ENCODE measurements at places on chromosomes 3 and 15.

DNA sequence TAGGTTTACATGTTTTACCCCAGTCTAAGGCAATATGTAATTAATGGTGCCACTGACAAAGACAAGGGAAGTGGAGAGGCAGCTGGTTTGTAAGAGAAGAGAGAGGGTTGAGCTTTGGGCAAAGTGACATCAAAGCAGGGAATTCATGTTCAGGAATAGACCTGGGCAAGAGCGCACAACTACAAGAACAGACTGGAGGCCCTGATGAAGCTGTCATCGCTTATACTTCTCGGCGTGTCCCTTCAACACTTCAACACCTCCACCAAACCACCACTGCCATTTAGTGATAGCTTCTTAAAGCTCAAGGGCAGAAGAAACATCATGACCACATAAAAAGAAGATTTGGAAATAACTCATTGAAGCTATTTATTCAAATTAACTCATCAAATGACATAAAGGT lies 19.6 kb upstream of the KNG1 start:
- no peak for DNase-seq

GRCh38 chr3:195763076-195763830 lies 42.5 kb downstream of the MUC20 start:
- no peak for DNase-seq

- DNase-seq, result peak; percentile 66
These were observed 34.7 kb upstream of the NDUFB4 start for GRCh38 chr3:120561251-120562045.

GRCh38 chr3:15634671-15635070 lies 33.1 kb downstream of the BTD start:
- DNase-seq, result no peak

DNA sequence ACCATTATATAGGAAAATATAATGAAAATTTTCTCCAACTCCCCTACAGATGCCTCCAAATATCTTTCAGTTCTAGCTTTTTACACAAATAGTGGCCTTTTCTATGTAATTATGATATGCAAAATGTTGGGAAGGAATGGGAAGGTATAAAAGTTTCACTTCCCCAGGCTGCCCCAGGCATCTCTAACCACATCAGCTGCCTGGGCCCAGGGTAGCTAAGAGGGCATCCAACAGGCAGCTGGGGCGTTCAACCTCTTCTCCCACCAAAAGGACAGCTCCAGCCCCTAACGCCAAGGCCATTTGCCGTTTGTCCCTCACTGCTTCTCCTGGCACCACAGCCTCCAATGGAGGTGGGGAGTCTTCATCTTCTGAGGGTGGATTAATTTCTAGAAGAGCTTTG lies 188.1 kb upstream of the TSC22D2 start:
- DNase-seq, result no peak

DNA sequence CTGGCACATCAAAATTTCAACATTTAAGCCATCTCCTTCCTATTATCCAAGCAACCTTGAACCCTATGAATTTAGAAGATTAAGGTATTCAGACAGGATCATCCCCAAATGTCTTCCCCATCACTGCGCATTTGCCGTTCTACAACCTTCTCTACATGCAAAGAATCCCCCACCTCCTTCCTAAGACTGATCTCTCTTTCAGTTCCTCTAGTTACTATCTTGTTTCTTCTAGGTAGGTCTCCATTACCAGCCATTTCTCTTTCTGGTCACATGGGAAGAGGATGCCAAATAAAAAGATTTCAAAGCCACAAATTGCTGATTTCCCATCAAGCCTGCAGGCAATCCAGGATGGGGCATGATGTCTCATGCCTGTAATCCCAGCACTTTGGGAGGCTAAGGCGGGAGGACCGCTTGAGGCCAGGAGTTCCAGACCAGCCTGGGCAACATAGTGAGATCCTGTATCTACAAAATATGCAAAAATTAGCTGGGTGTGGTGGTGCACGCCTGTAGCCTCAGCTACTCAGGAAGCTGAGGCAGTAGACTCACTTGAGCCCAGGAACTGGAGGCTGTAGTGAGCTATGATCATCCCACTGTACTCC lies 29.7 kb upstream of the MTMR10 start:
- no peak for DNase-seq

GRCh38 chr15:54576298-54576935 lies 598.2 kb downstream of the UNC13C start:
- DNase-seq, result no peak

- no peak for DNase-seq
These were observed 354.3 kb downstream of the AGBL1 start for GRCh38 chr15:86433983-86434382.

DNA sequence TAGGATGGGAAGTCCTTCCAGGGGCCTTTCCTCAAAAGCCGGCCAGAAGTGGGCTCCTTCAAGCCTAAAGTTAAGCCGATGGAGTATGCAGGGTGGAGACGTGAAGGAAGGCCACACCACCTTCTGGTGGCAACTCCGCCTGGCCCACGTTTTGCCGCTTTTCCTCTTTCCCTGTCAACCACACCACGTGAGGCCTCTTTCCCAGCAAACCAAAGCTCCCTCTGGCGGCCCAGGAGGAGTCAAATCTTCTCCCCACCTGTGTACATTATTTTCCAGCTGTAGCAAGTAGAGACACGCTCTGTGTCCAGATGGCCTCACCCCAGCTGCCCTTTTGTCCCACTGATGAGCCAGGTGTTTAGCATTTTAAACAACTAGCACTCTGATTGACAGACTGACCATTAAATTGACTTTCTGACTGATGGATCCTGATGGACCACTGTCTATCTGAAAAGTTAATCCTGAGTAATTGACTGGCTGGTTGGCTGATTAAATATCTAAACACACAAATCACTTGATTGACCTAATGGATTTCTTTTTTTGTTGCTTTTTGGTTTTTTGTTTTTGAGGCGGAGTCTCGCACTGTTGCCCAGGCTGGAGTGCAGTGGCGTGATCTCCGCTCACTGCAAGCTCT lies 59.6 kb upstream of the ZBTB38 start:
- peak; percentile 59 for DNase-seq

- DNase-seq, result no peak
These were observed 63.3 kb downstream of the LEO1 start for GRCh38 chr15:51908316-51908715.

DNA sequence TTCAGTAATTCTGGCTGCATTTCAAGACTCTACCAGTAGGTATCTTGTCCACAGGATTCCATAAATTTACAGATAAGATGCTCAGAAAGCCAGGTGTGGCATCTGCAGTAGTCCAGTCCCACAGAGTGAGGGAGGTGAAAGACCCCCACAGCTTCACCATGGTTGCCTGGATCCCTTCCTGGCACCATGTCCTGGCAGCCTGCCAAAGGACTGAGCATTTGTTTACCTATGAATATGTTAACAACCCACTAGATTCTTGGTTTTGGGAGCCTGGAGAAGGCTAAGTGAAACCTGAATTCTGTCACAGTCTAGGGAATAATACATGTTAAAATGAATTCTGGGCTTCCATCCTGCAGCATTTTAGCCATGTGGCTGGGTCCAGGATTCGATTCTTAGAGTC lies 14.9 kb downstream of the CHST2 start:
- DNase-seq, result no peak

DNA sequence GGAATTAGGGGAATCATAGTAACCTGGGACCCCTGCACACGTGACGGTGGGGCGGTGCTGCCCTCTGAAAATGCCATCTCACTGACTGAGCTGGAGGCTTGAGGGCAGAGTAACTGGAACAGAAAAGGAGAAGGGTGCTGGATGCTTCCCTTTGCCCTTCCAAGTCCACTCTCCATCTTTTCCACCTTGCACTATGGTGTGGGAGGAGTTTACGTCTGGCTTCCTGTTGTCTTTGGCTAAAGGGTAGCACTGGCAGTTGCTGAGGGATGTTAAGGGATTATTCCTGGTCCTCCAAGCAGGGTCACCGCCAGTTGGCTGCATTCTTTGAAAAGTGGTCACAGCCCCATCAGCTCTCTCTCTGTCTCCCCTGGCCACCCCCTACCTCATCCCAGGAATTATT lies 129.4 kb upstream of the SNTN start:
- DNase-seq, result peak; percentile 6

- no peak for DNase-seq
These were observed 24.9 kb upstream of the DNAAF4 start for GRCh38 chr15:55532944-55533343.

DNA sequence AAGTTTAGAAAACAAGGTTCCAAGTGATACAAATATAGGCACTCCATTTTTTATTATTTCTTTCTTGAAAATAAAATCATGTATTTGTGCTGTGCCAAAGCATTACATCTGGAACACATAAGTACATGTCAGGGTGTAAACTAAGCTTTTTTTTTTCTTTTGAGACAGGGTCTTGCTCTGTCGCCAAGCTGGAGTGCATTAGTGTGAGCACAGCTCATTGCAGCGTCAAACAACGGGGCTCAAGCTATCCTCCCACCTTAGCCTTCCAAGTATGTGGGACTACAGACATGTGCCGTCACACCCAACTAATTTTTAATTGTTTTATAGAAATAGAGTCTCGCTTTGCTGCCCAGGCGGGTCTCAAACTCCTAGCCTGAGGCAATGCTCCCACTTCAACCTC lies 9.0 kb downstream of the SPATA12 start:
- DNase-seq, result no peak

- no peak for DNase-seq
These were observed 172.1 kb downstream of the TBC1D2B start for GRCh38 chr15:77905301-77905920.

DNA sequence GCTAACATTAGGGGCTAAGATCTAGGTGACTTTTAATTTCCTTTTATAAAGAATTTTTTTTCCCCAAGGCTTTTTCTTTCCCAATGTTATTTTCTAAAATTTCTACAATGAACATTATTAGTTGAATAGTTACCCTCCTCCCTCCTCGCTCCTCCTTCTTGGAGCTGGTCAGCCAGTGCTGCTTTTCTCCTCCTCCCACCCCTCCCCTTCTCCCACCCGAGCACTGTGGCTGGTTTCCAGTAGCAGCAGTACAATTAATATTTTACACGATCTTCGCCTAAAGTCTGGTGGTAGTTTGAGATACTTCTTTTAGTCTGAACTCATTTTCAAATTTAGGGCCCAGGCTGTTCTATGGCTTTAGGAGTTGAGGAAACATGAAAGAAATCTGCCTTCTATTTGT lies 41.6 kb downstream of the EEFSEC start:
- DNase-seq, result no peak

DNA sequence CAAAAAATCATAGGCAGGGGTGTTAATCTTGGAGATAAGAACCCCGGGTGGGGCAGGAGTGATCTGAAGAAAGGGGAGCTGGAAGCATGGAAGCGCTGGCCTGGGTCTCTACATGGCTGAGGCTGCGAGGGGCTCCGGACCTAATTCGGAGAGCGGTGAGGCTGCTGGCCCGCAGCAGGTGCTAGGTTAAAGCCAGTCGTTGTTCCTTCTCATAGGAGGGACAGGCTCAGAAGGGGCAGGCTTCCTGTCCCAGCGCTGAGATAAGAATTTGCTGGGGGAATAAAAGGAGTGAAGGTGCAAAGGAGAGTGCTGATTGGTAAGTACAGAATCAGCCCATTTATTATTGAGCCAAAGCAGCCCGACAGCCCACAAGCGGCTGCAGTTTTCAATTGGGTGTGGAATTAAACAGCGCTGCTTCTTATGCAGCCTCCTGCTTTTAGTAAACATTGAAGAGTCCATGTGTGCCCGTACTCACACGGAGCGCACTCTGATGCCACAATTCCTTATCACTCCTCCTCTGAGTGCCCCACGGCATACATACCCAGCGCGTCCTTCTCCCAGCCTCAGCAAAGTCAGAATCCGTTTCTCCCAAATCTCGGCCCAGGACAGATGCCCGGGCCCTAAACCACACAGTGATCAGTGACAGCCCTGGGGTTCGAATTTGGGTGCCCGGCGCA lies 17.1 kb downstream of the CHST13 start:
- DNase-seq, result no peak

- DNase-seq, result no peak
These were observed 25.0 kb downstream of the TGFBR2 start for GRCh38 chr3:30631243-30631904.

- DNase-seq, result peak; percentile 35
These were observed 15.3 kb downstream of the SEC61A1 start for GRCh38 chr3:128067489-128067888.

DNA sequence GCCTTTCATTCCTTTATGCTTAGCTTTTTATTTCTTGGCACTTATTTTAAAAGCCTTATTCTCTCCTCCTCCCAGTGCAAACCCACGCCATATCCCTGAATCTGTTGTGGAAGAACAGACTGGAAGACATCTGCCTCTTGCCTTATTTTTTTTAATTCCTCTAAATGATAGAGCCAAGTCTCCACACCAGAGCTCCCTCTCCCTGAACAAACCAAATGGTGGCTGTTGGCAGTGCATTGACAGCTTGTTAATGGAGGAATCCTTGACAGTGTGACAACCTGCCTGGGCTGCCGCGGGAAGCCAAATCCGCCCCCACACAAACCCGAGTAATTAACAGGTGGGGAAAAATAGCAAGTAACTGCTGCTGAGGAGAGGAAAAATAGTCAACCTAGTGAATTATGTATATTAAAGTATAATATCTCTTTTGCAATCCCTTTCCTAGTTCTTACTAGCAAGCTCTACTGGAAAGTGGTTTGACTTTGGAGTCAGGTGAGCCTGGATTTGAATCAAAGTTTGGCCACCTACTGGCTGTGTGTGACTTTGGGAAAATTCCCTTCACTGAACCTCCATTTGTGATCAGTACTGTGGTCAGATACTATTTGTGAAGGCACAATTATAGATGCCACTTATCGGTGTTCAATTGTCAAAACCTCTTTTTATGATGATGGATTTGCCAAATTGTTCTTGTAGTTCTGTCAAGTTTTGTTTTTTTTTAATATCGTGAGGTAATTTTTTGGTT lies 589.6 kb downstream of the PDCD6IP start:
- DNase-seq, result no peak

DNA sequence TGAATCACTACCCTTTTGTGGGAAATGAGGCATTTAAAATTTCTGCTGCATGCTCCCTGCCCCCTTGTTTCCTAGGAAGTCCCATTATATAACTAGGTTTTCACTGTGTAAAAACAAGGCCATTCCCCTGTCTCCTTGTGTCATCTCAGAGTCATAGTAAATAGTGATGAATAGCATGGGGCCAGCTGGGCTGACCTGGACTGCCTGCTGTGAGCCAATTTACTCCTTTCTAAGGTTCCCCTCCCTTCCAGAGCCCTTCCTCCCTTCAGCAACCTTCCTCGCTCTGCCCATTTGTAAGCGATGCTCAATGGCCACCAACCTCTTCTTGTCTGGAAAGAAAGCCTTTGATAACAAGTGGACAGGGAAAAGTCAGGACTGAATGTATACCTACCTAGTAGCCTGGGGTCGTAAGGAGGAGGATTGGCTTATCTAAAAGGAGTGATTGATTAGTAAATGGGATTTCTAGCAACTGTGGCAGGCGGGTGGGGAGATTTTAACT lies 11.7 kb downstream of the ITGA11 start:
- peak; percentile 52 for DNase-seq

DNA sequence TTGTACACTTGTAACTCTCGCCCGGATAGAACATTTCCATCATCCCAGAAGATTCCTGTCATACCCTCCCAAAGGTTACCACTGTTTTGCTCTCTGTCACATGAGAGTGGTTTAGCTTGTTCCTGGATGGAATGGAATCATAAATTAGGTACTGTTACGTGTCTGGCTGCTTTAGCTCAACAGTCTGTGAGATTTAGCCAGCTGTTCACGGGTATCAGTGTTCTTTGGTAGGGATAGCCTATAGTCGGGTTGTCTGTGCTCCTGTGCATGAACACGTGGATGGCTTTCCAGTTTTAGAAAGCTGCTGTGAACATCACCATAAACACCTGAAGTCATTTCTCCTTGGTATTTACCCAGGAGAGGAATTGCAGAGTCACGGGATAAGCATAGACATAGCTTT lies 58.2 kb upstream of the NR2C2 start:
- DNase-seq, result no peak
